ENCODE measurements at places on chromosomes 13 and 19.

GRCh38 chr19:54153731-54154326 is 5.7 kb downstream of the LENG1 start:
- DNase-seq = no peak

DNA sequence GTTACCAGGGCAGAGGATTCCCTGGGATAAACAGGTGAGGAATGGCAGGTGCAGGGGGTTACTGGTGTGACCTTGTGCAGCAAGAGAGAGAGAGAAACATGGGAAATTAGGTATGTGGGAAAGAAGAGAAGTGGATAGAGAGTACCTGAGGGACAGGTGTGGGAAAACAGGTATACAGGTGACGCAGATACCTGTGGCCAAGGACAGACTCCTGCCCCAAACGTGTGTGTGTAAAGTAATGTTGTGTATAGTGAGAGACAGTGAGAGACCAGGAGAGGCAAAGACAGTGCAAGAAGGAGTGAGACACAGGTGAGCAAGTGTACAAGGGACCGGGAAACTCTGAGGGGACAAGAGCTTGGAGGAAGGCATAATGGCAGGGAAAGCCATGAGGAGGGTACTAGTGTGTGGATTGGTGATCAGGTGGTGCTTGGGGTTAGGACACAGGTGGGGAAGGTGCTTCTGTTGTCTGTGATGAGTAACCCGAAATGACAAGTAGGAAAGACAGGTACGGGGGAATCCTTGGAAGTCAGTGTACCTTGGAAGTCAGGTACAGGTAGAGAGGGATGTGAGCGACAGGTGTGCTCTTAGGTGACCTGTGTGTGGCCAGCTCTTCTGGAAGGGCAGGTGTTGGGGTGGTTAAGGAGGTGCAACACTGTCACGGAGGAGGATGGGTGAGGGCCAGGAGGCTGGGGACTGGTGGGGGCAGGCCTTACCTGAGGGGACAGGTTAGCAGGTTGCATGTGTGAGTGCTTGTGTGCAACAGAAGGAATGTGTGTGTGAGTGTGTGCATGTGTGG is 2.8 kb downstream of the ERFL start:
- DNase-seq = no peak

DNA sequence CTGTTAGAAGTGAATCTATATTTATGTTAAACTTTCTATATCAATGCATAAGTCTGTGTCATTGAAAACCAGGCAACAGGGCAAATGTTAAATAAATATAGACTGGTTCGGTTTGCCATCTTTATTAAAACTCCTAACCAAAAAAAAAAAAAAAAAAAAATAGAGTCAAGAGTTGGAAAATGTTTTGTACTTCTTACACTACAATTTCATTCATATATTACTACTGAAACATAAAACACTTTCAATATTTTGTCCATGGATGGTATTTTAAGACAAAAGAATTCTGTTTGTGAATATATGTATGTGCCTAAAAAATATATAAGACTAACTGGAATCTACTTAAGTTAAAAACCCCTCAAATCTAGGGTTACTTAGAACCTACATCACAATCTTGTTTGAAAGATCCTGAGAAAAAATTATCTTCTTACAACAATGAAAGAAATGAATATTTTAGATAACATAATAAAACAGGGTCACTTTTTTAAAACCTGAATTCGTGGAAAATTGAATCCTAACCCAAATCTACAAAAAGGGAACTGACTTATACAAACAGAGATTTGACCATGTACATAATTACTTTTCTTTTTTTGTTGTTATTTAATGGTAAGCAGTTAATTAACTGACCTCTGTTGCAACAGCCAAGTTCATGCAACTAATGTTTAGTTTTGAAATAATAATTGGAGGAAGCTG is 5.1 kb downstream of the DACH1 start:
- no peak for DNase-seq

GRCh38 chr13:98349731-98350305 is 172.7 kb upstream of the RNF113B start:
- DNase-seq = no peak

- no peak for DNase-seq
These were observed 1.1 kb downstream of the SYT3 start for GRCh38 chr19:50638600-50638999.

DNA sequence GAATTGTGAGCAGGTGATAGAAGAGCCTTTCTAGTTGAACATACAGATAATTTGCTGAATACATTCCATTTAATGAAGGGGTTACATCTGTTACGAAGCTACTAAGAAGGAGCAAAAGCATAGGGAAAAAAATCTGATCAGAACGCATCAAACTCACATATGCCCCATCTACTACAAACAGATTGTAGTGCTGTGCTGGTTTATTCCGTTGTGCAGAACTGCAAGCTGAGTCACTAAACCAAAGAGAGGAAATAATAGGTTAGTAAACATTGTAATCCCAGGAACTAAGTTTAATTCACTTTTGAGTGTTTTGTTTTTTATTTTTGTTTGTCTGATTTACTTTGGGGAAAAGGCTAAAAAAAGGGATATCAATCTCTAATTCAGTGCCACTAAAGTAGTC is 136.3 kb downstream of the CDK8 start:
- no peak for DNase-seq

GRCh38 chr13:27792393-27793218 is at the start of gene GSX1:
Gene GSX1 (plus strand): TSS chr13:27792483. CDS start chr13:27792691, 208 bp downstream.
- peak; percentile 46 for DNase-seq

GRCh38 chr13:20136781-20137703 is 23.8 kb downstream of the GJA3 start:
- DNase-seq = peak; percentile 58

- DNase-seq = no peak
These were observed 9.5 kb upstream of the WTIP start for GRCh38 chr19:34471906-34472700.

DNA sequence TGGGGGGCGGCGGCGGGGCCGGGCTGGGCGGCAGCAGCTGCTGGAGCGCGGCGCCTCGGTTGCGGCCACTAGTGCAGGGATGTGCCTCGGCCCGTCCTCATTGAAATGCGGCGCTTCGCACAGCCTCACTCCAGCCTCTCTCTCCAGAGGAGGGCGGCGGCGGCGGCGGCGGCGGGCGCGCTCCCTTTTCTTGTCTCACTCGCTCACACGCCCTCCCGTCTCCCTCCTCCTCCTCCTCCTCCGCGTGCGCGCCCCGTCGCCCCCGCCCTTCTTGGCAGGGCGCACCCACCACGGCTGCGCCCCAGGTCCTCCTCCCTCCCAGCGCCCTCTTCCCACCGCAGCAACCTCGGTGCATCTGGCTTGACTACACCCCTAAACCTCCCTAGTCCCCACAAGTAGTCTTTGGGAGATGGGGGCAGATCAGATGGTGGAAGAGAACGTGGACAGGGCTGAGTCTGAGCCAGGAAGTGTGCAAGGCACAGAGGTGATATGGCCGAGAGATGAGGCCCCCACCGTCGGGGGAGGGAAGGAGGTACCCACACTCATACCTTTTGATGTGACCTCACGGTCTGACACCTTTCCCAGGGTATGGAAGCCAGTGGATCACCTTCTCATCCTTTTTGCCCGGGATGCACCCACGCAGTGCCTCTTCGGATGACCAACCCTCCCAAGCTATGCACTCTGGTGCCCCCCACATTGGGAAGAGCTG is at the start of gene DCLK1:
Gene DCLK1, minus strand, starts transcription at position 161 of the 709 bp plus-strand sequence.
- DNase-seq = no peak

GRCh38 chr13:35483761-35484160 is 7.3 kb upstream of the MAB21L1 start:
- DNase-seq = no peak

GRCh38 chr19:42394751-42395150 is 4.7 kb upstream of the CNFN start:
- DNase-seq = no peak

DNA sequence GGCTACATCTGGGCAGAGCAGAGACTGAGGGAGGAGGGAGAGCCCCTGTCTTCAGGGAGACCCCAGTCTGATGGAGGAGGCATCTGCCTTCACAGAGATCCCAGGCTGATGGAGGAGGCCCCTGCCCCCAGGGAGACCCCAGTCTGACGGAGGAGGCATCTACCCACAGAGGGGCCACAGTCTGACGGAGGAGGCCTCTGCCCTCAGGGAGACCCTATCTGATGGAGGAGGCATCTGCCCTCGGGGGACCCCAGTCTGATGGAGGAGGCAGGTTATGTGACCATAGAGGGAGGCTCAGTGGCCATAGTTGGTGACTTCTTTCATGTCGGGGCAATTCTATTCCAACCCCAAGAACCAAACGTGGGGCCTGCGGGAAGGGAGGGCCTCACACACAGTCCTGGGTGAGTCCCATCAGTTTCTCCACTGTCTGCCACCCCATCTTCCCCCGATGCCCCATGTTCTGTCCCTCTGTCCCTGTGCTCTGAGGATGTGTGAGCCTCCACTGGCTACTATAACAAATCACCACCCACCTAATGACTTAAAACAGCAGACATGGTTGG is 14.3 kb downstream of the MISP start:
- DNase-seq = no peak

GRCh38 chr13:30821421-30821820 is 84.7 kb upstream of the MEDAG start:
- no peak for DNase-seq

DNA sequence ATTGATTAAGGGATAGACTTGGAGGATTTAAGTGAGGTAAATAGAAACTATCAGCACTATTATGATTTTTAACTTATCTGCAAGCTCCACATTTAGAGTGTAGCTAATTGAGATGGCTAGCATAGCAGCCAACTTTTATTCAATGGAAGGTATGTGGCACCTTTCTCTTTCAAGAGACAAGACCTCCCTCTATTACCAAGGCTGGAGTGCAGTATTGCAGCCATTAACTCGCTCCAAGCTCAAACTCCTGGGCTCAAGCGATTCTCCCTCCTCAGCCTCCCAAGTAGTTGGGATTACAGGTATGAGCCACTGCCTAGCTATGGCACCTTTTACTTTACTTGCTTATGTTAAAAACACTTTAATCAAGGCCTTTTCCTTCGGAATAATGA is 8.2 kb downstream of the TPT1 start:
- no peak for DNase-seq

GRCh38 chr19:33418871-33419787 is 45.6 kb downstream of the CEBPG start:
- DNase-seq = no peak

DNA sequence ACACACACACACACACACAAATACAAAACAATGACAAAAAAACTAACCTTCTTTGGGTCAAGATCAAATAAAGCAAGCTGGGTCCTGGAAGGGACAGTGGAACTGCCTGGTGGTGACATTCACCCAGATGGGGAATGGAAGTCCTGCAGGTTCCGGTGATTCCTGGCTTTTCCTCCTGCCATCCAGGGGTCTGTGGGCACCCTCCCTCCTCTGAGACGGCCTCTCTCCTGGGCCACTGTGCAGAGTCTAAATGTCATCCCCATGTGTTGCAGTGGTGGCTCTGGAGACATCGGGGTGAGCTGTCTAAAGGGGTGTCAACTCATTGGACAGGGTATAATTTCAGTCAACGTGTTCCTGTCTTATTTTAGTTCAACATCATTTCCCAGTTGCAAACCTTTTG is 248.2 kb downstream of the ZNF536 start:
- no peak for DNase-seq

All from stimulated activated CD4-positive, alpha-beta T cell treated with anti-CD3 and anti-CD28 coated beads, Interleukin-4, amount 100 ng/mL, for 1 hour (primary cell).